T-helper 1 cell (primary cell): ENCODE measurements at places on chromosomes 11 and 22.

GRCh38 chr11:45017329-45017728, 66.6 kb upstream of the TP53I11 start:
- DNase-seq = no peak

DNA sequence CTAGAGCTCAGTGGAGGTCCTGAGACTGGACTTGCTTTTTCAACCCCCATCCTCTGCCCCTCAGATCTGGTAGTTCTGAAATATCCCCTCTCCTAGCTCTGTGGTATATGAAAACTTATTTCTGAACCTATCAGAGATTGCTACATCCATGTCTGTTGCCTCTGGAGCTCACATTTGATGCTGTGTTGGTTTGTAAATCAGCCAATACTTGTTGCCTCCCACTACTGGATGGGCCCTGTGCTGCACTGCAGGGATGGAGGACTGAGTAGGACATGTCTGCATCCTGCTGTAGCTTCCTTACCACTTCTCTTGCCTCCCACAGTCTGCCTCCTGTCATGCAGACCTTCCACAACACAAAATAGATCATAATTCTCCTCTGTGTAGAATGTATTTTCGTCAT, 5.2 kb downstream of the OLFML1 start:
- DNase-seq = no peak

- DNase-seq = no peak
Observed at GRCh38 chr11:60792521-60792920, 7.4 kb downstream of the MS4A10 start.

DNA sequence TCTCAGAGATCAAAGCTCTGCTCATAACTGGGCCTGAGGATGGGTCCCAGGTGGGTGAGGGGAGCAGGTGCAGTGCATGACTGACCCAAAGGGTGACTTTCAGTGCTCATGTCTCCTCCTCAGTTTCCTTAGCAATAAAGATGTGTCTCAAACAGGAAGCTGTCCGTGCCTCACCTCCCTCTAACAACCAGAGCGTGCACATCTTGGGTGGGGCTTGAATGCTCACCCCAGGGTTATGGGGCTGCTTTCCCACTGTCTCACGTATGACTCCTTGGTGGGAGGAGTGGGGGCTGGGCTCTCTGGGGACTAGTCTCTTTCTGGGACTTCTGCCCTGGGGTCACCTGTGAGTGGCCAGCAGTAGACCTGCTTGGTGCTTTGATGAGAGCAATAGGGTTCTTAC, 53.9 kb upstream of the PHOX2A start:
- no peak for DNase-seq

- no peak for DNase-seq
Observed at GRCh38 chr11:15764326-15764725, 592.0 kb downstream of the SOX6 start.

DNA sequence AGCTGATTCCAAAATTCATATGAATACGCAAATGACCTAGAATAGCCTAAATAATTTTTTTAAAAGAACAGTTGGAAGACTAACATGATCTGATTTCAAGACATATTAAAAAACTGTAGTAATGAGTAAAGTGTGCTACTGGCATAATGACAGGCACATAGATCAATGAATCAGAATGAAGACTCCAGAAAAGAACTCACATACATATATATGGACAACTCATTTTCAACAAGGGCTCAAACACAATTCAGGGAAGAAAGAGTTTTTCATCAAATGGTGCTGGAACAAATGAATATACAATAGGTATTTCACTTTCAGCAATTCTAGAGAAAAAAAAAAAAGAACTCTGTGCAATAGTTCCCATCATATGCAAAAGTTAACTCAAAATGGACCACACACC, 33.7 kb downstream of the BTBD10 start:
- no peak for DNase-seq

- DNase-seq = no peak
Observed at GRCh38 chr11:122714004-122714403, 58.5 kb downstream of the UBASH3B start.

DNA sequence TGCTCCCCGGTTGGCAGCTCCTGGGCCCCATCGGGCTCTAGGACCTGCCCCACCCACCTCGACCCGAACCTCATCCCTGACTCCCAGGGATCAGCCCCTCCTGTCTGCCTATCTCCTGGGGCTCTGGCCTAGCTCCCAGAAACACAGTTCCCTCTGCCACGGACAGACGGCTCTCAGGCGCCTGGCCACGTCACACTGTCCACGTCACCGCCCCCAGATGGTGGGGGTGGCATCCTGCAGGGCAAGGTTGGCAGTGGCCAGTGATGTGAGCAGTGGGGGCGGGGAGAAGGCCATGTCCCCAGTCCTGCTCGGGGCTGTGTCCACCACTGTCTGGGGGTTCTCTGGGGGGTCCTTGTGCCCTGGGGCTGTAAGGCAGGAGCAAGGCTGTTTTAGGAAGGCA, 29.2 kb downstream of the SYT7 start:
- no peak for DNase-seq

DNA sequence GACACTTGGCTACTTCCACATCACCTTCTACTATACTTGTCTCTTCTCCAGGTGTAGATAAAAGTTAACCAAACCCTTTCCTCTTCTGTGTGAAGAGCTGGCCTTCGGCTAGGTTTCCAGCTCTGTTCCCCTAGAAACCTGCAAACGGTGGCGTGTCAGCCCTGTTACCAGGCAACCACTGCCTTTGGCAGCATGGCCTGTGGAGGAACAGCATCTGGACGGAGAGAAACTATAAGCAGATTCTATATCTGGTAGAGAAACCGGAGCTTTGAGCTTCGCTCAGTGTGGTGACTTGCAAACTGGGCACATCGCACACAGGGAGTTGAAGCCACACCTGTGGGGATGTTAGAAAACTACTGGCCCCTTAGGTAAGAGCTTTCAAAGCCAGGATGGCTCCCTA, 35.9 kb downstream of the ARAP1 start:
- DNase-seq = no peak

GRCh38 chr11:91261513-91261912, 963.1 kb upstream of the FAT3 start:
- DNase-seq = no peak

DNA sequence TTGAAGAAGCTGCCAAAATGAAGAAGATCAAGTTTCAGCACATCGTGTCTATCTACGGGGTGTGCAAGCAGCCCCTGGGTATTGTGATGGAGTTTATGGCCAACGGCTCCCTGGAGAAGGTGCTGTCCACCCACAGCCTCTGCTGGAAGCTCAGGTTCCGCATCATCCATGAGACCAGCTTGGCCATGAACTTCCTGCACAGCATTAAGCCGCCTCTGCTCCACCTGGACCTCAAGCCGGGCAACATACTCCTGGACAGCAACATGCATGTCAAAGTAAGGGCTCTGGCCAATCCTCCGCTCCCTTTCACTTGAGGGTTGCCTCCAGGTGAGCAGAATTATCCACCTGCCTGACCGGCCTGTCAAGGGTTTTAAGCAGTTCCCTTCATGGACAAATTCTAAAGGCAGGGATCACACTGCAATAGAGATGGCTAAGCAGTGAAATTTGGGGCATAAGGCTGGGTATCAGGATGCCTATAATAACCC, 6.0 kb downstream of the ANKK1 start:
- no peak for DNase-seq

DNA sequence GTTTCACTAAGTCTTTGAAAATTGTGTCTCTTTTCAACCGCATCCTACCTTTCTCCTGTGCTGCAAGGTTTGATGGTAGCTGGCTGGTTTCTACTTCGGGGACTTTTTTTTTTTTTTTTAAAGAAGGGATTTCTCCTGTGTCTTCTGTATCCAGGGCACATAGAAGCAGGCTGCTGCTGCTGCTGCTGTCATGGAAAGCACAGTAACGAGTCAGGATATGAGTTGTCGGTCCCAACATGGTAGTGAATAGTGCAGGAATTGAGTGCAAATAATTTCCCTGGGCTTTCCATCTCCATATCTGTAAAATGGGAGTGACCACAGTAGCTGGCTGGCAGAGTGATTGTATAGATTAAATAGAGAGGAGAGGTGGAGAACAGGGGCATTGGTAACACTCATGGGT, 118.3 kb upstream of the NAV2 start:
- DNase-seq = no peak
